ENCODE measurements at places on chromosomes 2 and 18.

DNA sequence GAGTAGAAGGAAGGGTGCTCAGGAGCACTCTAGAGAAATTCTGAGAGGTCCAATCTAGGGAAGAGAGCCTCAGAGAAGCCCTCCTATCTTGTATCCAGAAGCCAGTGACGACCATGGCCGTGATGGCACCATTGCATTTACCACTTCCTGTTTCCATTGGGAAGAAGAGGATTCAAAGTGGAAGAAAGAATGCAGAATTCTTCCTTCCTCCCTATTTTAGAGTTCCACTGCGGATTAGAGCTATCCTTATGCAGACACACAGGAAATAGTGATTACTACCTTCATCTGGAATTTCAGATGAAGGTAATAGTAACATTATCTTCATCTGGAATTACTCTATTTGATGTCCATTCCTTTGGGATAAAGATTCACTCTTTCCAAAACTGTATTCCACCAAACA is 45.6 kb upstream of the PCBP1 start:
- DNase-seq: no peak

DNA sequence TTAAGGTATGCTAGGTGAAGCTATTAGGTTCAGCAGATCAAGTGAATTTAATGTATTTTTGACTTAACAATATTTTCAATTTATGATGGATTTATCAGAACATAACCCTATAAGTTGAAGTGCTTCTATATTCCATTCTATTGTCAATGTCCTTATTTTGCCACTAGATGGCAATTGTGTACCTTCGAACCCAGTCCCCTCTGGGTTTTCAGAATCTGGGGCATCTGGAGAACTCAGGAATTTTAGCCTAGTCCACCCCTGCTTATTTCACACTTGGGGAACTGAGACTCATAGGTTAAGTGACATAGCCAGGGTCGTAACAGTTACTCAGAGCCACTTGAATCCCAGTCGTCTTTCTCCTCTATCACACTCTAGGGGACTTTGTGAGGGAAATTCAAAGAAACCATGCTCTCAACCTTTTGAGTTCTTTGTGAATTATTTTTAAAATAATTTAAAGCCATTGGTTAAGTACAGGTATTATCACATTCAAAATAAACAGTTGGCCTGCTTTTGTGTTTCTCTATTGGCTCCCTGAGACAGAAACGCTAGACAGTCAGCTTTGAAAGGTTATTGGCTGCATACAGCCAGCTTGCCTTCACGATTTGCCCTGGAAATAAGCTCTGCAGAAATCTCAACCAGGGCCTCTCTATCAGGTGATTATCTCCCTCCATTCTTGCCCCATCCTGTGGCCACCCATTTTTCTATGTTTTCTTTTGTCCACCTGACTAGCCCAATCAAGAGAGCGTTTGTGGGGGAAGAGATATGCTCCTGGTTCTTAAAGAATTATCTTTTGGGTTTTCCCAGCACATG is 145.0 kb downstream of the TTC27 start:
- peak; percentile 65 for DNase-seq

DNA sequence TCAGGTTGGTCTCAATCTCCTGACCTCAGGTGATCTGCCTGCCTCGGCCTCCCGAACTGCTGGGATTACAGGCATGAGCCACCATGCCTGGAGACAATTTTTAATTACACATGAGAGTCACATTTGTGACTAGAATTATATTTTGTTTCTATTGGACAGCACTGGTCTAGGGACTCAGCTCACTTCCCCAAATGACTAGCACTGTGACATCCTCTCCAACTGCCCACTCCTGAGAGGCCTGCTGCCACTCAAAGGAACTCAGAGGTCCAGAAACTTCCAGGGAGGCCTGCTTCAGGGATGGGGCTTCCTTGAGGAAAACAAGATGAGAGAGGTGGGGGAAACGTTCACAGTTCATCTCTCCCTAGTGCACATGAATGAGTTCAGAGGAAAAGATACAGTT is 29.5 kb downstream of the TMEM163 start:
- DNase-seq: no peak

GRCh38 chr2:86056590-86057331 is 48.9 kb downstream of the POLR1A start:
- DNase-seq: no peak

DNA sequence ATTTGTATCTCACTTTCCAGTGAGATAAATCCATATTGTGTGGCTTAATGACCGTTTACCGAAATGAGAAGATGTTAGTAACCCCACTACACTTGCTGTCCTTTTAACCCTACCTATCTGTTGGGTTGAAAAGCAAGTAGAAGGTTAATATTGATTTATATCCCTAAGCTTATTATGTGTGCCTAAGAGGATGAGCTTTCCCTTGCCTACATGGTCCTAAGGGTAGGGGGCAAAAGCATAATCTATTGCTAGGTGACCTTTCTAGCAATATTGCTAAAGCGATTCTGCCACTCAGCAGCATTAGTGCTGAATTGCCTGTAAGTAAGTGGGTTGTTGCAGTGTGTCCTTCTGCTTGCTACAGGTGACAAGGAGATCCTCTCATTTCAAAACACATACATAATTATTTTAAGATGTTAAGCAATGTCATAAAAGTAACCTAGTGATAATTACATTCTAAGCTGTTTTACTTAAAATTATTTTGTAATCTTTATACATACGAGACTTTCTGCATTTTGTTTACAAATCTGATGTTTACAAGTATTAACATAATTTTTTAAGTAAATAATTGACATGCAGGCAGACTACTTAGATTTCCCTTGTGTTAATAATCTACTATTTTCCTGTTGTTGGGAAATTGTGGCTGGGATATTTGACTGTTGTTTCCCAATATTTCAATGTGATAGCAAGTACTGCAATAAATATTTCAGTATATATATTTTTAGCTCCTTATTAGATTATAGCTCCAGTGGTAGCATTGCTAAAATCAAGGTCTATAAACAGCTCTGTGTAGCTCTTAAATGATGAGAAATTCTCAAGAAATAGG is 49.1 kb upstream of the CABYR start:
- DNase-seq: no peak

DNA sequence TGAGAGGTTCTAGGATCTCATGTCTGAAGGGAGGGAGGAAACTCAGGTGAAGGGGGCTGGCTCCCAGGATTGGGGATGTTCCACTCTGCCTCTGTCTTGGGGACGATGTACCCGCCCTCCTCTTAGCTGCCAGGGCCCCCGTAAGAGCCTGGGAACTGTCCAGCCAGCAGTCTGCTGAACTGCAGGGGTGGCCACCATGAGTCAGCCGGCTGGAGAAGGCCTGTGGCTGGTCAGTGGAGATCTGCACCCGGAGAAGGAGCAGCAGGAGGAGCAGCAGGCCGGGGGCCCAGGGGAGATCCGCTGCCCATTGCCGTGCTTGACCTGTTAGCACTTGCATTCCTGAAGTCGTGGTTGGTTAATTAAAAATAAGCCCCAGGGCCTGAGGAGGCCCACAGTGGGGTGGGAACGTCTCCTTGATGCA is 180.3 kb downstream of the TFCP2L1 start:
- DNase-seq: no peak

GRCh38 chr2:149056541-149057255 is 18.2 kb downstream of the LYPD6B start:
- no peak for DNase-seq

GRCh38 chr2:28752631-28753376 is 1.2 kb downstream of the PPP1CB start:
- DNase-seq: no peak

- no peak for DNase-seq
Observed at GRCh38 chr2:149427387-149427786, 97.0 kb downstream of the LYPD6 start.

GRCh38 chr2:215917953-215918620 is 95.3 kb downstream of the MREG start:
- no peak for DNase-seq

DNA sequence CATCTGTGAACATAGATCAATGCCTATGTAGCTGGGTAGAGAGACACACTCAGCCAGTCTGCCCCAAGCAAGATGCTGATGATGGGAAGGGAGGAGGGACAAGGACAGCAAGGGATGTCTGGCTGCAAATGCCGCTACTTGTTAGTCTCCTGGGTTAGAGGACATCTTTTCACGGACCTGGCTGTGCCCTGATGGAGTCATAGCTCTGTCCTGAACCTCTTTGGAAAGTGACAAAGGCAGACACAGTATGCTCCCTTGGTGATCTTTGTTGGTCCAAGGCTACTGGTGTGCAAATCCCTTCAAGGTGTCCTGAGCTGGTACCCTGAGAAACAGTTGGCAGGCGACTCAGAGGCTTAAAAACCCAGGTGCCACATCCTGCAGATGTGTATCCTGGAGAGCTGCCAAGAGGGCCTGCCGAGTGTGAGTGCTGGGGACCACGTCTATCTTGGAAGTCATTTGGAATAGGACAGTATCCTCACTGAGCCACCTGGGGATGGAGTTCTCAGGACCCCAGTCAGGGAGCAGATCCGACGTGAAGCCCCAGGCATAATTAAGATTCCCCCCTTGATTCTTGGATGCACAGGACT is 10.8 kb downstream of the FOSL2 start:
- DNase-seq: no peak

DNA sequence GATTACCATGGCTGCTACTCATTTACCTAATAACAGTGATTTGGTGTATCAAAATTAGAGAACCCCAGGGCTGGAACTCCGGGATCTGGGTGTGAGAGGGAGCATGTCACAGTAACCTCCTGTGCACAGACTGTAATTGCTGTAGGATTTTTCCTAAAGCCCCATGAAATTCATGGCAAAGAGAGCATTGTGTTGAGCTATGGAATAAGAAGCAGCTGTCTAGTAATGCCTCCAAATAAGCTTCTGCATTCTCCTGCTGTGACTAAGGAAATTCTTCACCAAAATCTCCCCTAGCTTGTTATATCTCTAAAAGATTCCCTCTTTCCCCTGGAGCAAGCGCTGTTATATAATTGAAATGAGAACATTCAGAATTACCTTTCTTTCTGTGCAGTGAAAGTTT is 158.1 kb upstream of the SPATS2L start:
- DNase-seq: no peak

DNA sequence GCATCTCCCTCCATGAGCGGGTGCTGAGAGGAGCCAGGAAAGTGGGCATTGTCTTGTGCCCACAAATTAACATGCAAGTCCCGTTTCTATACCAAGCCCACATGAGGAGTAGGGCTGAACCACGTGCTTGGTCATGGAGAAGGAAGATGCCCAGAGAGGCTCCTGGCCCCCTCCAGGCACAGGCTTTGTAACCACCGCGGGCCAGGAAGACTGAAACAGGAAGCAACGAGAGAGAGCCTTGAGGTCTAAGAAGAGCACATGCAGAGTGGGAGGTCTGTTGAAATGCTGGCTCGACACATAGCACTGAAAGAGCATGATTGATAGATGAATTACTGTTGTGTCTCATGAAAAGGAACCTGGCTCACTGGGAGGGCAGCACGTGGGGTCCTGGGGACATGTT is 36.3 kb downstream of the VWA3B start:
- no peak for DNase-seq

DNA sequence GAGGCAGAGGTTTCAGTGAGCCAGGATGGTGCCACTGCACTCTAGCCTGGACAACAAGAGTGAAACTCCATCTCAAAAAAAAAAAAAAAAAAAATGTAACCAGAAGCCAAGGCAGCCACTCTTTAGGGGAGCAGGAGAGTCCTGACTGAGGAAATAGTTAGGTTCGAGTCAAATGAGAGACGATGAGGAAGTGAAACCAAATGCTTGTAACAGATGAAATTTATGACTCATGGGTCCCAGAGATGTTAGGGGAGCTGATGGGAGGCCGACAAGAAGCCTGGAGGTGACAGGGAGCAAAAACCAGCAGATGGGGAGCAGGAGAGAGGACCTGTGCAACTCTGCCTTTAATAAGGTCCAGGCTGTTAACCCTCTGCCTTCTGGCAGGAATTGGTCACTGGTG is 756.1 kb upstream of the DDX18 start:
- no peak for DNase-seq

DNA sequence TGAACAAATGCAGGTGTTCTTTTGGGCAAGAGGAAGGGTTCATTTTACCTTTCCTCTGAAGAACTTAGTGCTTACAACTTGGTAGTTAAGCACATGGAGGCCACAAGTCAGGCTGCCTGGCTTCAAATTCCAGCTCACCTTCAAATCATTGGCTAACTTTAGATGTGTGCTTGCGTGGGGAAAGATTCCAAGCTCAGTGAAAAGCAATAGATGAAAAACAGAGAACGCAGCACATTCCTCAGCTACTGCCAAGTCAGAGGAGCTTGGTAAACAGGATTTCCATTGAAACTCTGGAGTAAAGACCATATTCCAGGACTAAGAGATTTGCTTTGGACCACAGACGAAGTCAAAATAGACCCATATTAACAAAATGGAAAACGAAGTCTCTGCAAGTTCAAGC is 96.3 kb upstream of the ASB18 start:
- no peak for DNase-seq

- peak; percentile 19 for DNase-seq
Observed at GRCh38 chr2:161139098-161139987, 20.9 kb upstream of the TANK start.

DNA sequence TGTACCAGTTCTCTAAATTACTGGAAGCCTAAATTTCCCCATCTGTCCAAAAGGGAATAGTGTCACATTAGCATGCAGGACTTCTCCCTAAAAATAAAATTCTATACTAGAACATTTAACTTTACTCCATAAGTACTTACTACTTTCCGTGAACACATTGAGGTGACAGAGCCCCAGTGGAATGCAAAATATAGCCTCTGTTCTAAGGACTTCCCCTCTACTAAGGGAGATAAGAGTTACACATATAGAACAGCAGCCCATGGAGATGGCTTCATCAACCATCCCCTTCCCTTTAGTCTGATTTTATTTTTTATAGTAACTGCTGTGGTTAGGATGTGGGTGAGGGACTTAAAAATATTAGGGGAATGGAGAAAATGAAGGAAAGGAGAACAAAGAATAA is 68.9 kb upstream of the STPG4 start:
- DNase-seq: no peak

- no peak for DNase-seq
Observed at GRCh38 chr2:119116411-119117295, 41.9 kb downstream of the C1QL2 start.

GRCh38 chr2:96626553-96626942 is 11.6 kb downstream of the KANSL3 start:
- DNase-seq: no peak

- no peak for DNase-seq
Observed at GRCh38 chr2:166343467-166343866, 32.3 kb downstream of the SCN9A start.

DNA sequence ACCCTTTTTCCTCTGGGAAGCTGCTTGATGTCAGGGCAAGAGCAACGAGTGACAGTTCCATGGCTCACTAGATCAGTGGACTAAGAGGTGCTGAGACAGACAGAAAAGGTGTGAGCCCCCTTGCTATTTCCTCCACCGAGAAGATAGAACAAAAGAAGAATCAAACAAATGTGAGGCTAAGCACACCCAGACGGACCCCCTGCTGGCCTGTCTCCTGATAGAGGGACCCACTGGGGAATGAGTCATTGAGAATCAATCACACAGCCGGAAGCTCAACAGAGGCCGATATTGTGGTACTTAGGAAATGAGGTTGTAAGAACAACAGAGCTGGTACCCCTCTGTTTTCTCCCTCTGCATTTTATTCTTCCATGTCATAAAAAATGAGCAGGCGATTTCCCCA is 89.8 kb upstream of the TEX51 start:
- no peak for DNase-seq

GRCh38 chr2:55089726-55090125 is 39.5 kb upstream of the RTN4 start:
- no peak for DNase-seq
